OCI-M1 (cell line): ENCODE measurements at places on chromosomes 16 and 17.
A peak's percentile ranks its signal among the peaks of the same experiment; 100 is the strongest.

DNA sequence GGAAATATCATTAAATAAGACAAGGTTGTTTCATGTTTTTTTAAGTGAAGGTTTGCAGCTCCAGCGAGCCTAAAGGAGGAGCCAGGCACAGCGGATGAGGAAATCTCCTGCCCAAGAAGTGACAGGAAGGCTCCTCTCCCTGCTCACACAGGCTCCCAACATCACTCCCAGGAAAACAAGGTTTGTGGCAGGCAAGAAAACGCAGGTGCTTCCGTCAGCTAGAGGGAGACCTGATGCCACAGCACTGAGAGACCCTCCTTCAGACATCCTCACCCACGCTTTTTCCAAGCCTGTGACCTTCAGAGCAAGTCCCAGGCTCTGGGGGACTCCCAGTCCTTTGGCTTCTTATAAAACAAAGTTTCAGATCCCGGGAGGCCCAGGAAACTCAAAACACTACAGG lies 89.7 kb downstream of the ZNF423 start:
- DNase-seq: no peak

GRCh38 chr17:14417336-14417735 lies 116.5 kb downstream of the HS3ST3B1 start:
- DNase-seq: no peak

- DNase-seq: no peak
Measured at GRCh38 chr16:81367821-81368220, 53.1 kb downstream of the GAN start.

- no peak for DNase-seq
Measured at GRCh38 chr17:63842173-63842539, 329 bp downstream of the SMARCD2 start.

DNA sequence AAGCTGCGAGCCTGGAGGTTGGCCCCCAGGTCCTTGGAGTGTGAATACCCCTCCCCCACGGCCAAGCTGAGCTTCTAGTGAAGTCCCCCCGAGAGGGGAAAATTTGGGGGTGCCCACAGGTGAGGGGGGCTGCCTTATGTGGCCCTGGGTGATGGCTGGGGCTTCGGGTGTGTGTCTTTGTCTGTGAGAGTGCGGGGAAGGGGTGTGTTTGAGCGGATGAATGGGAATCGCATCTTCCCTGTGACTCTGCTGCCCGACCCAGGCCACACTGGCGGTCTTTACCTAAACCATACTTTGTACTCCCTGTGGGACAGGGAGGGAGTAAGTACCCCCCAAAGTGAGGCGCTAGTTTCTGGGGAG lies 1.3 kb downstream of the SBK1 start:
- no peak for DNase-seq

DNA sequence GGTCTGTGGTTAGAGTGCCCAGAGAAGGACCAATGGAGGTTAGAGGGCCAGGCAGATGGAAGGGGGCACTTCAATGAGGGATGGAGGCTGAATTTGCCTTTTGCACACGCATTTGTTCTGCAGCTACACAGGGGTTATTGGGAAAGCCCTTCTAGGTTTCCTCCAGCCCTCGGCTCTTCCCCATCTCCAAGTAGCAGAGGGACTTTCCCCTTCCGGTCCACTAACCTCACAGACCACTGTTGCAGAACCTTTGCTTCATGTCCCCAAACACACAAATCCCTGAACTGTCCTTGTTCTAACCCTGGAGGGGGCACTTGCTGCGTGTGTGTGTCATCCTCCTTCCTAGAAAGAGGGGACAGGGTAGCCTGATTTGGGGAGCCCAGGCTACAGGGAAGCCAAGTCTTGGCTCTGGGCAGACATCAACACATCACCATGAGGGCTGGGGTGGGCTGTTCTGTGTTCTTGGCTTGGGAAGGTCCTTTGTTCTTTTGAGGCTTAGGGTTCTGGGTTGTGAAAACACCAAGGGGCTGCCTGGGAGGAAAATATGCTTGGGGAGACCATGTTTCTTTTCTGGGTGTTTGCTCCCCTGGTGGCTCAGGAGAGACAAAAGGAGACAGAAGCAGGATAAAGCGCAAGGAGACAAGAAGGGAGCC lies 7.3 kb upstream of the NR1D1 start:
- no peak for DNase-seq

DNA sequence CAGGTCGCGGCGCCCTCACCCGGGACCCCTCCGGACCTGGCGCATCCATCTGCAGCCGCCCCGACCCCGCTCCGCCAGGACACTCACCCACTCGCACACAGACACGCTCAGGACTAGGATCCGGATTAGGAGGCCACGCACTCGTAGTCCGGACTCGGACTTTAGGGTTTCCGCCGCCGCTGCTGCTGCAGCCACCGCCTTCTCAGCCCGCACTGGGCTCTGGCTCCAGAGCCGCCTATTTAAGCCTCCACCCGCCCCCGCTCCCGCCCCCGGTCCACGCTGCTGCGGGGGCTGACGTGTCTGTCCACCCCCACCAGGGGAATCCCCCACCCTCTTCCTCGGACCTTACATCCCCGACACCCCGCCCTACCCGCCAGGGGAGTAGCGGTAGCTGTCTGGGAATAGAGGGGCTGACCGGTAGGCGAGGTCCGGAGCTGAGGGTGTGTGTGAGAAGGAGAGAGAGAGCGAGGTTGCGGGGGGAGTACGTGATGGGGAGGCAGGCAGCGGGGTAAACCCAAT lies at the start of gene RRAD:
RRAD (minus strand) TSS at position 214 of the 519 bp plus-strand sequence. CDS start 356 bp downstream, outside the sequence.
- no peak for DNase-seq

GRCh38 chr17:16428098-16428882 lies 12.9 kb downstream of the TRPV2 start:
- DNase-seq: peak; percentile 12

DNA sequence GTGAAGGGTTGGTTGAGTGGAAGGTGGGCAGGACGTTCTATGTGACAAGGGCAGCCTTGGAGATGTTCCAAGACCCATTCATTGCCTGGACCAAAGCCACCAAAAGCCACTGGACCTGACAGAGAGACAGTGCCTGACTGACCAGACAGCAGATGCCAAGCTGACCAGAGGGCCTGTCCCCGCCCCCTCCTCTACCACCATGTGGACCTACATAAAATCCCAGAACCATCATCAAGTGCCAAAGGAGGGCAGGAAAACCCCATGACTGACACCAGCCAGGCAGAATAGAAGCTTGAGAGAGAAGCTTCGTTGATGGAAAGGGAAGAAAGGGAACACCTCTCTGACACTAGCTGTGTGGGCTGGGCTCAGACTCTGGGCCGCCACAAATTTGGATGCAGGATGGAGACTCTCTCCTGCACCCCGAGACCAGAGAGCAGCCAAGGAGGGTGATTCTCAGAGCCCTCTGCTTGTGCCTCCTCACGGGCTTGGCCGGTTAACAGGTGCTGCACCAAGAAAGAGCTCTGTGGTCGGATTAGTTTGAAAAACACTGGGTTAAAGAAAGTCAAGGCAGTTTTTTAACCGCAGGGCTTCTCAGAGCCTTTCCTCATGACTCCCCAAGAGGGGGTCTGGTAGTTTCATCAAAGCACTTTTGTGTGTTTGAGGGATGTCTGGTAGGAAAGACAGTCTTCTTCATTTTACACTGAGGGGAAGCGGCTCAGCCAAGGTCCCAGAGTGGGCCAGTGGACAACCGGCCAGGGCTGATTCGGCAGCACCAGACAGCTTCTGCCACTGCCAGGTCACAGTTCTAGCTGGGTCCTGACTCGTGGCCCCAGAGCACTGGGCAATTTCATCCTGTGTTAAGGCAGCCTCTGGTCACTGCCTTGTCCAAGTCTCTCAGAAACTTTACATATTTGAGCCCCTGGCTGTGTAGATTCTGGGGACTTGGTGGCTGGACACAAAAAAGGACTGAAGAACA lies 1.7 kb downstream of the TNFRSF13B start:
- DNase-seq: no peak

GRCh38 chr17:28662527-28662829 lies 473 bp downstream of the SUPT6H start:
- DNase-seq: no peak

- DNase-seq: no peak
Measured at GRCh38 chr16:53745086-53745485, 41.1 kb downstream of the FTO start.

DNA sequence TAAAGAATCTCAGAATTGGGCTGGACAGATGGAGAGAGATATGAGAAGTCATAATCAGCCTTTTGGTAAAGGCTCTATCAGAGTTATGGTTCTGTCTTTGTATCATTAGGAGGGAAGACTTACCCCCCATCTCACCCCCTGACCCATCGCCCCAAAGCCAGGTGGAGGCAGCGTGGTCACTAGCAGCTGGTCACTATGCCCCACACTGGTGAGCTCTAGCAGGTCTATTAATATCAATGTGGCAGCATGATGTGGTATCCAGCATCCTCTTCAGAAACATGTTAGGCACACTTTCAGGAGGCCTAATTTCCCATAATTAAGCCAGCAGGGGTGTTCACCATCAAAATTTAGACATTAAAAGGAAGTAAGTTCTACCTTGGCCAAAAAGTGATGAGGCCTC lies 183.8 kb upstream of the COX10 start:
- no peak for DNase-seq

DNA sequence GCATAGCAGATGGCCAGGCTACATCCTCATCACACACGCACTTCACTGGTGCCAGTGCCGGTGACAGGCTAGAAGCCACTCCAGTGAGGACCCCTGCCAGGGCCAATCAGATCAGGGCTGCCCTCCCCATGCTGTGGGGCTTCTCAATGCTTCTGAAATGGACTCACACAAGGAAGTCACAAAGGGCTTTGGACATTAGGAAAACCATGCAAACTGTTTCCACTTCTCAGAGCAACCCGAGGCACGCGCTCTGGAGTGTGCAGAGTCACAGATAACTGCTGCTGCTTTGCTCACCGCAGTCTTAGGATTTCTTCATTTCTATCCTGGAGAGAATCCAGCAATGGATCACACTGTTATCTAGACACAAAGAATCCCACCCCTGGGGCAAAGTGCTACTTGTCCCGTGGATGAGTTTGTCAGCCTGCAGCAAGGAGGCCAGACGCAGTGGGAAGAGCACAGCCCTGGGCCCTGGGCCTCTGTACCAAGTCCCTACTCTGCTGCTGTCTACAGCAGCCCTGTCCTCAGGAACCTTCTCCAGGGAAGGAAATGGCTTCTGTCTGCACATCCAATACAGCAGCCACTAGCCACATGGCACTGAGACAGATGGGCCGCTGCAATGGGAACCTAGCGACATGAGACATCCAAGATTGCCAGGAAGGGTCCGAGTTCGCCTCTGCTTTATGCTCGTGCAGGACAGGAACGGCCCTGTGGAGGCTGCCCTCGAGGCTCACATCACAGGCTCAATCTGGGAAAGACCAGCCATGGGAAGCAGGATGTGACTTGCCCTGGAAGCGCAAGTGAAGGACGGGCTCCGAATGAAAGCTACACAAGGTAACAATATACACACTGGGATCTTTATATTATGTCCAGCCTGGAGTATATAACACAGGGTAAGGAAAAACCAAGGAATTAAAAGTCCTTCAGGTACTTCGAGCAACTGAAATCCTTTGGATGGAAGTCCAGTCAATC lies 169.3 kb downstream of the ZFHX3 start:
- DNase-seq: no peak

GRCh38 chr17:58679263-58680037 lies 12.4 kb downstream of the TEX14 start:
- DNase-seq: peak; percentile 95

DNA sequence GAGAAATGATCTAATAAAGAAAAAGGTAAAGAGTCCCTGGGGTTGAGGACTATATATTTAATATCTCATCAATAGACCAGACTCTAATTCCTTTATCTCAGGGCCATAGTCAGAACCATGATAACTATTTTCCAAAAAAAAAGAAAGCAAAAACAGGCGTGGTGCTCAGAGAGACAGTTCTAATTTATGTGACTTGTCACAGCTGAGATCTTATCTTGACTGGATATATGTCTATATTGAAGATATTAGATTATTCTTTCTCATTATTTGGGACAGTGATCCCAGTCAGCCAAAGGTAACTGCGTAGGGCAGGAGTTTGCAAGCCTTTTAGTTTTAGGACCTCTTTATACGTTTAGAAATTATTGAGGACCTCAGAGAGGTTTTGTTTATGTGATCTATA lies 52.4 kb downstream of the ITFG1 start:
- DNase-seq: no peak

DNA sequence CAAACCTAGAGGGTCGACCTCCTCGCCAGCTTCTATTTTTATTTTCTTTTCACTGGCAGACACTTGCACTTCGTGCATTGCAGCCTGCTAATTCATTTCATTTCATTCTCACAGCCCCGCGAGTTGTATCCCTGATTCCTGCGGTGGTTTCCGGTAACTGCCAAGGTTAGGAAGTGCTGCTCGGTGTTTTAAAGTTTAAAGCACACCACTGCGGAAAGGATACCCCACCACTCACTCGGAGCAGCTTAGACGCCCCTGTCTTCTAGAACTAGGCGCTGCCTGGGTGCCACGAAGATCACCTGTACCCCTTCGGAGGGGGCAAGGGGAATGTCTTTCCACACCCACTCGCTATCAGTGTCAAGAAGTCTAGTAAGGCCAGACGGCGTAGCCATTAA lies 509 bp downstream of the CNEP1R1 start:
- DNase-seq: peak; percentile 28

DNA sequence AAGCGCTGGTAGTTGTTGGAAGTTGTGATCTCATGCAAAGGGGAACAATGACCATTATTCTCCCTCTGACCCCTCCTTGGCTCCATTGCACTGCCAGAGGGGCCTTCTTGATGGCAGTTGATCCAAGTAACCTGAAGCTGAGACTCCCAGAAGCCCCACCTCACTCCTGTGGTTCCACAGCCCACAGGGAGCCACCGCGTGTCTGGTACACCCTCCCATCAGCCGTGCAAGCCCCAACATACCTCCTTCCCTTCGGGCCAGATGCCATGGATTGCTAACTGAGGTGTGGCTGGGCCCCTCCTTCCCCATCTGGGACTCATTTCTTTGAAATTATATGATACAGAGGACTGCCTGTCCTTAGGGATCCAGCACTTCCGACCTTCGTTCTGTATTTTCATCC lies 17.8 kb downstream of the SAP30BP start:
- no peak for DNase-seq
